ENCODE measurements at places on chromosomes 1 and 21.

DNA sequence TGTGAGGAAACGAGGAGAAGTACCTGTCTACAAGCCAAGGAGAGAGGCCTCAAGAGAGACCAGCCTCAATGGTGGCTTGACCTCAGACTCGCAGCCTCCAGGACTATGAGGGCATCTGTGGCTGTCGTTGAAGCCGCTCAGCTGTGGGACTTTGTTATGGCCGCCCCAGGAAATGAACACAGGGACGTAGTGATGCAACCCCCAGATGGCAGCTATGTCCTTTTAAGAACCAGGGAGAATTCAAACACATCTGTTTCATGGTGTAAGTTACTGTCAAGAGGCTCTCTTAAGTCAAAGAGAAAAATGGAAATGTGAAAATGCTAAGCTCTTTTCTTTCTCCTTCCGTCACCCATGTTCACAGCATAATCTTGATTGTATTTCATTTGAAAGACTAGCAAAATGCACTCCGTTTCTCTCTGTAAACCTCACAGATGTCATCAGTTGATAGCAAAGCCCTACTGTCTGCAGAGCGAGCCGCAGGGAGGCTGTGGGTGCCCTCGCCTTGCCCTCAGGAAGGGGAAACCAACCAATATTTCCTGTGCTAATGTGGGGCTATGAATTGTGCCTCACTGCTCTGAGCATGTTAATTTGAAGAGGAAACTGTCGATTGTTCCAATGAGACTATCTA is 21.3 kb downstream of the UBASH3A start:
- H3K4me1 ChIP-seq, result no peaks in the 10 kb centered on the region
- no peak overlapping the region for H3K4me3 ChIP-seq
- no peak for DNase-seq
- H3K27ac ChIP-seq, result no peak overlapping the region
- H3K27me3 ChIP-seq, result peaks cover 44% of the 10 kb centered on the region

DNA sequence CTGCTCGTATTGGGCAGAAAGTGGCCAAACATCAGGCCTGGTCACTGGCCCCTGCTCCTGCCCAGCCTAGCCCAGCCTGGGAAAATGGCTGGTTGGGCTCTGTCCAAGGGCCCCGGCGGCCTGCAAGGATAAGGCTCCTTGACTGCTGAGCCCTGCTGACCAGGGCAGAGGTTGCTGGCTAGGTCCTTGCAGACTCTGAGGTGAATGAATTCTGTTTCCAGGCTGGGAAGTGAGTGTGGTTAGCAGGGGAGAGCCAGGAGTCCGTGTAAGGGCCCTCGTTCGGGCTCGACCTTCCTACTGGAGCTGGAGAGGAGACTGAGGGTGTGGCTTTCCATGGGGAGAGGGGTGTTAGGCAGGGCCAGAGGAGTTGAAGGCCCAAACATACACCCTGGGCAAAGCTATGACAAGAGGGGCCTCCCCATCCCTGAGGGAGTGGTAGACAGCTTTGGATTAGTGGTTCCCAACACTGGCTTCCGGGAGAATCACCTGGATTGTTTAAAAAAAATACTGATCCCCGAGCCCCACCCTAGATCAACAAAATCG is 20.6 kb downstream of the CSF1 start:
- peak overlapping the region; percentile 86 for H3K27ac ChIP-seq
- peaks cover 8% of the 10 kb centered on the region for H3K36me3 ChIP-seq
- H3K4me1 ChIP-seq, result peaks cover 15% of the 10 kb centered on the region
- DNase-seq, result peak; percentile 81
- H3K27me3 ChIP-seq, result no peaks in the 10 kb centered on the region

DNA sequence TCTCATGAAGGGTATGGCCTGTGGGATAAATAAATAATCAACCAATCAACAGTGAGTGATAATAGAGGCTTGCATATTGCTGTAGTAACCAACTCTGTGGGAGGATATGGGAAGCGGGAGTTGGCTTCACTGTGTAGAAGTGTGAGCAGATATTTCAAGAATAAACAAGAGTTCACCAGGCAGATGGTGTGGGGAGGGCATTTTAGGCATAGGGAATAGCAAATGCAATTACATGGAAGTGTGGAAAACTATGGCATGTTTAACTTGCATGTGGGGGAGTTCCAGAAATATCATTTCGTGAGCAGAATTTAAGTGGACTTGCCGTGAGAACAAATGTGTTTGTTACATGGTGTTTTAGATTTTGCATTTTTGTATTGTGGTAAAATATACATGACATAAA is 95.2 kb downstream of the SPATA46 start:
- peak overlapping the region; percentile 15 for H3K27ac ChIP-seq
- peaks cover 3% of the 10 kb centered on the region for H3K36me3 ChIP-seq
- no peak for DNase-seq
- no peaks in the 10 kb centered on the region for H3K27me3 ChIP-seq

DNA sequence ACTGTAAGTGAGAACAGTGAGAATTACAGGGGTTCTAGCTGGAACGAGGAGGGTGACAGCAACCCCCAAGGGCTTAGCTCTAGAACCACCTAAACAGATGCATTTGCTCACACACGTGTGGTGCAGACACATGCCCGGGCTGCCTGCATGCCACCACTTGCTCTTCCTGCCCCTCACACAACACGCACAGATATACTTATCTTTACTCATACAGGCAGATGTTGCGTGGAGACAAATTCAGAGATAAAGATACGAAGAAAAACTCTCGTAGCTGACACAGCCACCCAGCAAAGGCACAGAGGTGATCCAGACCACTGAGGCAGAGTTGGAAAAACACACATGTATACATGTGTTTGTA is 13.5 kb downstream of the VANGL1 start:
- peak overlapping the region; percentile 75 for H3K4me3 ChIP-seq
- H3K27me3 ChIP-seq, result no peaks in the 10 kb centered on the region
- DNase-seq, result no peak
- peaks cover 38% of the 10 kb centered on the region for H3K4me1 ChIP-seq

GRCh38 chr1:204123376-204123775 is 28.5 kb downstream of the ETNK2 start:
- peaks cover 29% of the 10 kb centered on the region for H3K4me1 ChIP-seq
- peaks cover 22% of the 10 kb centered on the region for H3K36me3 ChIP-seq
- no peak overlapping the region for H3K4me3 ChIP-seq
- no peaks in the 10 kb centered on the region for H3K27me3 ChIP-seq
- no peak for DNase-seq

DNA sequence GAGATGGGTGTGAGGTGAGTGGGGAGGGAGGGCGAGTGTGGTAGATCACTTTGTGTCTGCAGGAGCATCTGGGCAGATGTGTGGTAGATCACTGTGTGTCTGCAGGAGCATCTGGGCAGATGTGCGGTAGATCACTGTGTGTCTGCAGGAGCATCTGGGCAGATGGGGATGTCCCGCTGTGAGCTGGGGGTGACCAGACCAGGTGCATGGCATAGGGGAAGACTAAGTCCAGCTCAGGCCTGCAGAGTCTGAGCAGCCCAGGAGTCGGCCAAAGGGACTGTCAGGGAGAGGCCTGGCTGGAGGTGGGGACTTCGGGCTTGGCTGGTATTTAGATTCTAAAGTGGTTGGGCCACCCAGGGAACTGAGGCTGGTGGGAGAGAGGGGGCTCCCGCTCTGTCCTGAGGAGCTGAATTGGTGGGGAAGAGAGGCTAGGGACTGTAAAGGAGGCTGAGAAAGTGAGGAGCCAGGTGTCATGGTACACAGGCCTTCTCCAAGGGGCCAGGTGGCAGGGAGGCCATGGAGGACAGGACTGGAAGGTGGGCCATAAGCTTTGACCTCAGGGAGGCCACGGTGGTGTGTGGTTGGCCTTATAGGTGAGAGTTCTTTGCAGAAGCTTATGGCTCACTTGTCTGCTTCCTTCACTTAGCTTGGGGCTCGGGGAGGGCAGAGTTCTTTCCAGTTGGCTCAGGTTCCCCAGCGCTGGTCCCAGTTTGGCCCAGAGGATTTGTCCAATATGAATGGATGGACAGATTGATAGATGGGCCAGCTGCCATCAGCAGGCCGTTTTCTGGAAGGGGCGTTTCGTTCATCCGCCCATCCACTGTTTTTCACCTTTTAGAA is 15.6 kb downstream of the ZNF362 start:
- H3K4me1 ChIP-seq, result peaks cover 53% of the 10 kb centered on the region
- H3K27ac ChIP-seq, result peak overlapping the region; percentile 61
- H3K4me3 ChIP-seq, result no peak overlapping the region
- no peak for DNase-seq
- peaks cover 9% of the 10 kb centered on the region for H3K36me3 ChIP-seq
- H3K27me3 ChIP-seq, result no peaks in the 10 kb centered on the region

- peaks cover 31% of the 10 kb centered on the region for H3K36me3 ChIP-seq
- no peak overlapping the region for H3K4me3 ChIP-seq
- no peak for DNase-seq
- H3K4me1 ChIP-seq, result peaks cover 2% of the 10 kb centered on the region
These were observed 9.8 kb upstream of the STRIP1 start for GRCh38 chr1:110024613-110025012.

- H3K4me1 ChIP-seq, result no peaks in the 10 kb centered on the region
- H3K4me3 ChIP-seq, result no peak overlapping the region
- H3K27ac ChIP-seq, result no peak overlapping the region
- H3K36me3 ChIP-seq, result no peaks in the 10 kb centered on the region
- DNase-seq, result no peak
- no peaks in the 10 kb centered on the region for H3K27me3 ChIP-seq
These were observed 328.8 kb downstream of the PLA2G4A start for GRCh38 chr1:187157552-187157951.

DNA sequence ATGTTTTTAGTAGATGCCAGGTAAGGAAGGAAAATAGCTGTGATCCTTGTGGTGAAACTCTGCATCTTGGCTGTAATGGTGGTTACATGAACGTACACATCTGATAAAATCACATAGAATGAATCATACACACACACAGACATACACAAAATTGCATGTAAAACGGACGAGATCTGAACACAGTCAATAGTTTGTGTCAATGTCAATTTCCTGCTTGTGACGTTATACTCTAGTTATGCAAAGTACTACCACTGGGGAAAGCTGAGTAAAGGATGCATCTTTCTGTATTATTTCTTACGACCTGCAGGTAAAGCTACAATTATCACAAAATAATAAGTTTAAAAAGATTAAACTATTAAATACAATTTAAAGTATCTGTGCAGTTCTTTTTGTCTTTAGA is 493.7 kb upstream of the ZP4 start:
- DNase-seq, result no peak
- H3K4me1 ChIP-seq, result peaks cover 5% of the 10 kb centered on the region
- H3K27me3 ChIP-seq, result no peaks in the 10 kb centered on the region
- H3K4me3 ChIP-seq, result no peak overlapping the region
- H3K27ac ChIP-seq, result no peak overlapping the region

DNA sequence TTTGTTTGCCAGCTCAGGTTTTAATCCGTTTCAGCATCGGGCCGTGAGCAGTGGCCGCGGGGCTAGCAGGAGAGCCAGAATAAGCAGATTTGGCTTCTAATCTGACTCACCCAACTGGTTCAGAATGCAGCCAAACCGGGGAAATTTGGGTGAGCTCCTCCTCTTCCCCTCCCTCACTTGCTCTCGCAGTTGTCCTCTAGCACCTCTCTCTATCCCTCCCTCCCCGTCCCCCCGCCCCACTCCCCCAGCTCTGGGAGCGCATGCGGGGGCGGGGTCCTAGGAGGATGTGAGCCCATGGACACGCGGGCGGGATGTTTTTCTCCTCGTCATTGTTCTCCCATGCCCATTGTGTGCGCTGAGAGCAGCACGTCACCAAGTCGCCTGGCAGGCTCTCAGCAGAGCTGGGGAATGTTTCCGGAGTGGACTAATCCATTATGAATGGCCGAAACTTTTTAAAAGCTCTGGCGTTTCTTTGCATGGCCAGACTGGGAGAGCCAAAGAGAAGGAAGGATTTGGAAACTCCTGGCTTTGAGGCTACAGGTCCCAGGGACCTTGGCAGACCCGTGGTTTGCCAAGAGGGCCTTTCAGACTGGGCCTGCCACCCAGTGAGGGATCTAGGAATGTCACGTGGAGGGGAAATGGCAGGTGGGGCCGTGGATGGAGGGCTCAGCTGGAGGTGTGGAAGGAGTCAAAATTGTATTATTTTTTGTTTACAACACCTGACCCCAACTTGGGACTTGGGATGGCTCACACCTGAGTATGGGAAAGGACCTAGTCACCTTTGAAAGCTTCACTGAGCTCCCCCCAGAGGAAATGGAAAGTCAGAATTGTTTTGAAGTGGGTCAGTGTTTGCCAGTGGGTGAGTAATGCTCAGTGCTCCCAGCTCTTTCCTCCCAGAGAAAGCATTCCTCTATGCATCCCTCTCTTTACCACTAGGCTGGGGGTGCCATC is 39.2 kb downstream of the CDK18 start:
- peaks cover 11% of the 10 kb centered on the region for H3K4me1 ChIP-seq
- H3K27me3 ChIP-seq, result peaks cover 18% of the 10 kb centered on the region
- H3K4me3 ChIP-seq, result peak overlapping the region; percentile 87
- H3K27ac ChIP-seq, result peak overlapping the region; percentile 99

GRCh38 chr1:151455231-151455630 is 4.1 kb downstream of the POGZ start:
- no peak overlapping the region for H3K4me3 ChIP-seq
- peaks cover 27% of the 10 kb centered on the region for H3K4me1 ChIP-seq
- H3K27ac ChIP-seq, result no peak overlapping the region
- DNase-seq, result no peak
- peaks cover 9% of the 10 kb centered on the region for H3K36me3 ChIP-seq

- DNase-seq, result peak; percentile 95
- H3K36me3 ChIP-seq, result no peaks in the 10 kb centered on the region
- peaks cover 9% of the 10 kb centered on the region for H3K4me1 ChIP-seq
- no peaks in the 10 kb centered on the region for H3K27me3 ChIP-seq
These were observed 10.8 kb upstream of the FAAP20 start for GRCh38 chr1:2205191-2205952.

- no peak for DNase-seq
- H3K4me3 ChIP-seq, result peak overlapping the region; percentile 23
- peaks cover 14% of the 10 kb centered on the region for H3K4me1 ChIP-seq
- H3K27me3 ChIP-seq, result no peaks in the 10 kb centered on the region
These were observed 88.5 kb downstream of the PTPRU start for GRCh38 chr1:29324771-29325351.

DNA sequence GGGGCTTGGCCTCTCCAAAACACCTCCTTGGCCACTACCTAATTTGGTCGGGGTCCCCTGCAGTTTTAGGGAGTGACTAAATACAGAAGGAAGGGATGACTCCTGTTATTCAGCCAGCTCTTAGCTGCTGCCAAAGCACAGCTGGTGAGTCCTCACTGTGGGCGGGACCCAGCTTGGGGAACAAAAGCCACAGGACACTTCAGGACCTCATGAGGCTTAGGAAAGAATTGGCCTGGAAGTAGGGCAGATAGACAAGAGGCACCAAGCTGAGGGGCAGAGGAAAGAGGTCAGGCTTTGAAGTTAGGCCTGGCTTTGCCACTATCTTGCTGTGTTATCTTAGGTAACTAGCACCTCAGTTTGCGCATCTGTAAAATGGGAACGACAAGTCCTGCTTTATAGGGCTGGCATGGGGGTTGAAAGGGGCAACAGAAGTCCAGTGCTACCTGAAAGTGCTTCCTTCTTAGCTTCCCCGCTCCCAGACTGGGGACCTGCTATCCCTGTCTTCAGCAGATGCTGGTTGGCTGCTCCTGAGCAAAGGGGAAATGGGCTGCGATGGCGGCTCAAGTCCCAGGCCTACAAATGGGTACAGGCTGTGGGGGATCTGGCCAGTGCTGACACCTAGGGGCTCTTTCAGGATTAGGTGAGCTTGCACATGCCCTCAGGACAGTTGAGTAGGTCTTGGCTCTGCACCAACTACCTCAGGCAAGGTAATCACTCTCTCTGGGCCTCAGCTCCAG is 15.7 kb downstream of the IFI6 start:
- no peak overlapping the region for H3K4me3 ChIP-seq
- H3K36me3 ChIP-seq, result no peaks in the 10 kb centered on the region

GRCh38 chr1:201877877-201878401 is 10.8 kb upstream of the SHISA4 start:
- no peaks in the 10 kb centered on the region for H3K27me3 ChIP-seq
- H3K4me1 ChIP-seq, result peaks cover 14% of the 10 kb centered on the region
- H3K27ac ChIP-seq, result peak overlapping the region; percentile 34
- DNase-seq, result no peak

- H3K4me3 ChIP-seq, result peak overlapping the region; percentile 88
- no peaks in the 10 kb centered on the region for H3K27me3 ChIP-seq
- no peaks in the 10 kb centered on the region for H3K36me3 ChIP-seq
These were observed 60.7 kb downstream of the H3-3A start for GRCh38 chr1:226123212-226123560.
